CMK (cell line): ENCODE measurements at places on chromosomes 4 and X.

DNA sequence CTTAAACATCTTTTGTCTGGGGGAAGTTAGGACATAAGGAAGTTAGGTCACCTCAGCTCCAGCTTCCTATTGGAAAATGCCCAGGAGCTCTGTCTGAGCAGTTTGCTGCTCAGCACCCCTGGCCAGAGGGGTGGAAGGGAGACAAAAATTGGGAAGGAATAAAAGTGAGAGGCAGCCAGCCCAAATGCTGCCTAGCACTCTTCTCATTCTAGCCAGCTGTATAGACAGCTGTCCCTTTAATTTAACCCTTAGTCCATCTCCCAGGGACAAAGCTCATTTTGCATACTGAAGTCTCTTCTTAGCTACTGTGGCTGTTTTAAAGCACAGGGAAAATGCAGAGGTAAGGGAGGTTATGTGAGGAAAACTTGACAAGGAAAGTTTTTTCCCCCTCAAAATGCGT is 89.5 kb upstream of the CITED1 start:
- no peak for DNase-seq

DNA sequence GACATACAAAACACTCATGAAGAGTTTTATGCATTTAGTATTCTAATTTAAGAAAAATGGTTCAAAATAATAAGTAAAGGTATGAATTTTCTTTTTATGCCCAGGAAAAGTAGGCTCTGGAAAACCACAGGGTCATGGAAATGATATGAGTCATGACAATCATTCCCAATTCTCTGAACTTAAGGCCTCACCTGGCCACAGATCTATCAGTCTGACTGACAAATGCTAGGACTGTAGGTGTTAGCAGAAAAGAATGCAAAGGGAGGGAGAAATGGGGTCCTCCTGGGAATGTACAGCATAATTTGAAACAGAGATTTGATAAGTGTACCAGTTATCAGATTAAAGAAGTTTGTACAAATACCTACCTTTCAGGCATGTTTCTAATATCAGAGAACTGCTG is 270.5 kb upstream of the ARSJ start:
- no peak for DNase-seq

DNA sequence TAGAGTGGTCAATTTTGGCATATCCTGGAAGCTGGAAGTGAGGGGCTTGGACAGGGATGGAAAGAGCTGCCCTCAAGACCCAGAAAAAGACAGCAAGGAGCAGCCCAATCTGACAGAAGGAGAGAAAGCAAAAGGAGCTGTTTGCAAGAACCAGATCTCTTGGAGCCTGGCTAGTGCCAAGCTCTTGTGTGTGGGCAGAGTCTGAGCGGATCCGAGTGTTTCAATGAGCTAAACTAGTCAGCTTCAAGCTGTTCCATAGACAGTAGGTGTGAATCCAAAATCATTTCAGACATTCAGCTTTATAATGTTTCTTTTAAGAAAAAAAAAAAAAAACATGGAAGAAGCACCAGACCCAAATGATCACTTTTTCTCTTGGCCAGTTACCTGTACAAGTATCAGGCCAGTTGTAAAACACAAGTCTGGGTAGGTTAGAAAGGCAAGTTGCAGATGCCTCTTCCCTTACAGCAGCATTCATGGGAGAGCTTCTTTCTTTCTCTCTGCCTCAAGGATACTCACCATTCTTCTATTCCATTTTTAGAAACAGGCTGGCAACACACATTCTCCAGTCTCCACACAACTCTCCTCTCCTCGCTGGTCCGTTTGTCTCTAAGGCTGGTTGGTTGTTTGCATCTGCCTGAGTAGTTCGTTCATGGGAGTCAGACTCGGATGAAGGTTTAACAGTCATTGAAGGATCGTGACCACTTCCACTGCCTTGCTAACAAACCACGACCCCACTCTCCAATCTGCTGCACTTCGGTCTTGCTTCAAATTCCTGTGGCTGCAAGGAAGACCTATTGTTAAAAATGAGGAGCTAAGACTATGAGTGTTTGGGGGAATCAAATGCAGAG is 105.2 kb upstream of the GATB start:
- no peak for DNase-seq

- no peak for DNase-seq
Observed at GRCh38 chr4:71732066-71732465, 51.8 kb downstream of the GC start.

- no peak for DNase-seq
Observed at GRCh38 chrX:123617007-123617406, 115.8 kb downstream of the THOC2 start.

GRCh38 chrX:129622757-129623301 is 31.9 kb downstream of the APLN start:
- no peak for DNase-seq

- no peak for DNase-seq
Observed at GRCh38 chr4:120263618-120264017, 197.0 kb upstream of the MAD2L1 start.

GRCh38 chr4:6380746-6381410 is 91.5 kb downstream of the PPP2R2C start:
- DNase-seq, result no peak

GRCh38 chr4:40412866-40413795 is 78.0 kb downstream of the CHRNA9 start:
- no peak for DNase-seq

- no peak for DNase-seq
Observed at GRCh38 chr4:128247906-128248305, 39.7 kb downstream of the PGRMC2 start.

DNA sequence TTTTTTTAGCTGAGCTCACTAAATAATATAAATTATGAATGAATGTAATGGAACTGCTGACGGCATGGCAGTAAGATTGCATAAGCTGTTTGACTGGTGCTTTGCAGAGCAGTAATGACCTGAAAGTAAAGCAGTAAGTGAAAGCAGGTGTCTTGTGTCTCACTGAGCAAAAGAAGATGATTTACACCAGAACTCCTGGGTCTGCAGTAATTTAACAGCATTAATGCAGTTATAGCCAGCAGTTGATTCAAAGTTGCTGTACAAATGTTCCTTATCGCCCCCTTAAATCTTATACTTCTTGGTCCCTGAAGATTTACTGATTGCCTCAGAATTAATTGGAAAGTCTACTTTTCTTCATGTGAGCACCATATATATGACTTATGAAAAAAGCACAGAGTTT is 187.7 kb downstream of the DCTD start:
- no peak for DNase-seq

DNA sequence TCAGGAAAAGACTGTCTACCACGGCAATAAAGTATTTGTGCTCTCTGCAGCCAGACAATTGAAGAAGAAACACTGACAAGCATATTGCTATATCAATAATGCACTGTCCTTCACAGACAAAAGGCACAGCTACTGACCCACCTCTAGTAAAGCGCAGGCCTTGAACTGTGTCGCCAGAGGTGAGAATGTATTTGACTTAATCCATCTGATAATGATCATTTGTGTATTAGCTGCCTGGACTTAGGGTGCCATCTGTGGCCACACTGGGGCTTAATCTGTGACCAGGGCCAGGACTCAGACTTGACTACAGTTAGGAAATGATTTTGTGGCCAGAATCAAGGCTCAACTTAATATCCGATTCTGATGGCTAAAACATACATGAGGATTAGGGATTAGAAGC is 260.4 kb downstream of the SMARCA1 start:
- no peak for DNase-seq

- DNase-seq, result no peak
Observed at GRCh38 chrX:70117738-70118137, 15.5 kb upstream of the IGBP1 start.

GRCh38 chr4:148095346-148095923 is 346.8 kb downstream of the NR3C2 start:
- DNase-seq, result no peak

DNA sequence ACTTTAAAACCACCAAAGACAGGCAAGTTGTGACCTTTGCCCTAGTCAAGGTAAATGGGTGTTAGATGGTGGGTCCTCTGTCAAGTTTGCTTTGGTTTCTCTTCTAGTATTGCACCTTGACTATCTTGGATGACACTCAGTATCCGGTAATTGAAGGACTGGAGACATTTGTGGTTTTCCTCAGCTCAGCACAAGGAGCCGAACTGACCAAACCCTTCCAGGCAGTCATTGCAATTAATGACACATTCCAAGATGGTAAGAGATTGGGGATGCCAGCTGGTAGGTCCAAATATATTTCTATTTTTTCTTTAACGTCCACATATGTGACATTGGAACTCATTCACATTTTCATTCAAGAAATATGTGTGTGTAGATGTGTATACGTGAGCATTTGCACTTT is 69.3 kb upstream of the ANXA3 start:
- no peak for DNase-seq

DNA sequence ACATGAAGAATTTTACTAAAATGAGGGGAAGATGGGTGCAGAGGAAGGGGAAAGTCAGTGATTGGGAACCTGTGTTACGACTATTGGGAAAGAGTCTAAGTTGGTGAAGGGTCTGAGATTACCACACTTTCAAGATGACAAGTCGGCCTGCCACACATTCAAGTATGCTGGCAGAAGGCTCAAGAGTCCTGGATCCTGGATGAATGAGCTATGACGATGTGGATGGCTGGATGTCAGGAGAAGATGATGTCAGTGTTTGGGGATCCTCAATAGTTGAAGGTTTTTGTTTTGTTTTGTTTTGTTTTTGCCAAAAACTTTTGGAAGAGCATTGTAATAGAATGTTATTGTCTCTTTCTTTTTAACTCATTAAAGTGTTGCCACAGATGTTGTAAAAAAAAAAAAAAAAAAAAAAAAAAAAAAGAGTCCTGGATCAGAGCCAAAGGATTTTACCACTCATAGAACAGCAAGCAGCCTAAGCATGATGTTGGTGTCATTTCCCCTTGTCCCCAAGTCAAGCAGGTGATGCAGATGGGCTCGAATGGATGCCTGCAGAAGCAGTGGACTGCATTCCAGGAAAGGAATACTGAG is 120.6 kb downstream of the REELD1 start:
- no peak for DNase-seq

- no peak for DNase-seq
Observed at GRCh38 chr4:77104791-77105540, 29.2 kb upstream of the CCNI start.

- no peak for DNase-seq
Observed at GRCh38 chr4:110867251-110867960, 244.5 kb upstream of the PITX2 start.

- DNase-seq, result no peak
Observed at GRCh38 chr4:123246085-123246484, 150.5 kb upstream of the SPRY1 start.

DNA sequence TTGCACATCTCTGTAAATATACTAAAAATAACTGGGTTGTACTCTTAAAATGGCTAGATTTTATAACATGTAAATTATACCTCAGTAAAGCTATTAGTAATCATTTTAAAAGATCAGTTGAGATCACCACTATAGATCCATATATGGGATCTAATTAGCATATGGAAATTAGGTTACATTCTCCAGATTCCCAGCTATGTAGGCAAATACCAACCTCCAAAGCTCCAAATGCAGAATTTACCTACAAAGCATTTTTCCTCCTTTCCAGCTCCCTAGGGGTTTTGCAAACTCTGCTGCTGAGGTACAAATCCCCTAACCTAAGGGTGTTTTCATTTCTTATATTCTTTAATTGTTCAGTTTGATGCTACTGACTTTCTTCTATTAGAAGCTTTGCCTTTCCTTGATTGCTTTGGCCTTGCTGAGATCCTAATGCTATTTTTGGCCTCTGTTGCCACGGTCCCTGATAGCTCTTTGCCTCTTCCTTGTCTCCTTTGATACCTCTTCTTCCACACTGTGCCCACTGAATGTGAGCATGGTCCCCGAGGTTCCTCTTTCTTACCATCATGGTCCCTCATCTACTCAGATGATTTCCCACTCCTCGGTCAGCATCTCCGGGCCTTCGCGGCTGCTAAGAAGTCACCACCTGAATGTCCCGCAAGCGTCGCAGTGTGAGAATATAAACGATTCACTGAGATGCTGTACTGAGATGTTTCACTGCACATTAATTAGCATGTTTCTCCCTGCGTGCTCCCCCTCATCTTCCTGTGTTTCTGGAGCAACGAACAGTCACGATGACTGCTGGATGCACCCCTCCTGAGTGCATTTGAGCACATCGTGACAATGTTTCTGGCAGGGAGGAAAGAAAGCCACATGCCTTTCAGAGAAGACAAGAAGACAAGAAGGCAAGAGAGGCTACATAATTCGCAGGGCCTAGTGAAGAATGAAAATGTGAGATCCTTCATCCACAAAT is 23.8 kb downstream of the ENPP6 start:
- DNase-seq, result no peak
